Sigmoid colon (tissue), 7 donors: ENCODE measurements at places on chromosomes 7 and 10. TPM values are rescaled to one million over a fixed set of nuclear protein-coding genes. Genes with fewer than 3 reads are reported as not detected.

DNA sequence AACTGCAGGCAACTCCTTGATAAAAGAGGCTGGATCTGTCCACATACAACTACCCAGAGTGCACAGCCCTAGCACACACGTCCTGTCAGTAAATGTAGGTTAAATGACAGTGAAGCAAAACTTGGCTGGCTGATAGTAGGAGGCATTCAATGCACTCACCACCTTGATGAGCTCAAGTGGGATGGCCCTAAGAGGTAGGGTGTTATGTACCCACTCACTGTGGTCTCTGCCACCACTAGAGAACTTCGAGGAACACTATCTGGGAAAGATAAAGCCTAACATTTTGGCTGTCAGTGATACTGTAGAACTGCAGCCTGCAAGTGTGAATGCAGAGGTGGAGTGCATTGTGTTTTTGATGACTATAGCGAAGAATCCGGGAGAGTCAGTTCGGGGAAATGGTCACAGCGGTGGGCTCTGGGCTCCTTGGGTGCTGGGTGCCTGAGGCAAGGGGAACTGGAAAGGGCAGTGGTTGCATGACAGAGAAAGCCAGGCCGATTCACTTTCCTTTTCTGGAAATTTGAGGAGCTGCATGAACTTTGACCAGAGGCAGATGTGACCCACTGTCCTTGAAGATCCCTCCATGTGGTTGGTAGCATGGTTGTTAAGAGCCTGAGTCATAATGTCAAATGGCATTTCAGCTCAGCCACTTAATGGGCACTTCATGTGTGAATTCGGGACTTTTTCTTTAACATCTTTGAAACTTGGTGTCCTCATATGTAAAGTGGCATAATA, 93.1 kb upstream of the ZPBP start:
- no peak for DNase-seq

DNA sequence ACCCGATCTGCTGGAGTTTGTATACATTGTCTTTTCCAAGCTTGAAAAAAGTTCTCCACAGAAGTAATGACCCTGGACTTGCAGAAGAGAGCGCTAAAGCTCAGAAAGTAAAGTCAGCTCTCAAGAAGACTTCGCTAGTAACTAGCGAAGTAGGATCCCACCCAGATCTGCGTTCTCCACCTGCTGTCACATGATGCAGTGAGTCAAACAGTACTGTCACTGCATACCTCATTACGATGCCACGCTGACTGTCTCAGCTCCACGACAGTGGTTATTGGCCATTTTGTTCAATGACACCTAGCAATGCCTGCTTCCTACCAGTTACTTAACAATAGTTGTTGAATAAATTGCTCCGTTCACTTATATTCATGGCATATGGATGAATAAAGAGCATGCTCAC, 29.7 kb upstream of the SEC61G start:
- DNase-seq = peak; percentile 72

GRCh38 chr10:36269222-36269621, 627.1 kb upstream of the FZD8 start:
- no peak for DNase-seq

The OGA gene
- total RNA-seq = 143 TPM

The WASL gene
- 43.4 TPM for total RNA-seq

The ASB10 gene
- not detected for total RNA-seq
